Renal pelvis (tissue), 12 donors: ENCODE measurements at places on chromosomes 5 and 9. TPM values are rescaled to one million over a fixed set of nuclear protein-coding genes. Genes with fewer than 3 reads are reported as not detected.

- no peak for DNase-seq
Measured at GRCh38 chr5:91240175-91240574, 142.9 kb downstream of the ARRDC3 start.

DNA sequence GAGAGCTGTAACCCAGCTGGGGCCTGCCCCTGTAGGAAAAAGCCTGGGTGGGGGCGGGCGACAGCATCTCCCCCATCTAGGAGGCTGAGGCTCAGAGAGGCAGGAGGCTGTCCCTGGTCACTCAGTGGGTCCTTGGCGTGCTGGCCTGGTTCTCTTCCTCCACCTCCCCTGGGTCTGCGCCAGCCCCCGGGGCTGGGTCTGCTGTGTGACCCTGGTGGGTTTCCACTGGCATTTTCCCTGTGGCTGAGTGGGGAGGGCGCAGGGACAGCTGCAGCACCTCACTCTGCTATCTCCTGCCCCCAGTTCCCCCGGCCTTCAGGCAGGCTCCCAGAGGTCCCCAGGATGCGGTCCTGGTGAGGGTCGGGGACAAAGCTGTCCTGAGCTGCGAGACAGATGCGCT is 59.5 kb upstream of the ASS1 start:
- no peak for DNase-seq

DNA sequence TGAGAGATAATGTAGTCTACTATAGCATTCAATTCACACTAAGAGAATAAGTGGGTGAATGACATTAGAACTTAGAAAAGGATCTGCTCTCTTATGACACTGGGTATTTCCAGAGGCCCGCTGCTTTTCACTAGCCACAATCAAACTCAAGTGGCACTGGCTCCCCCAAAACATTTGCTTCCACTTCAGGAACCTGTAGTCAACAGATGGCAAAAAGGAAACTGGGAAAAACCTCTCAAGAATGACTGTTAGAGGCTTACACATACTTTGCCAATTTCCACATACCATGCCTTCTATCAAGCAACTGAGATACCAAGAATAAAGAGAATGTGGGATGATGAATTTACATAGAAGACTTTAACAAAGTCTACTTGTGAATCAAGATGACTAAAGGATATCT is 11.2 kb downstream of the POC5 start:
- no peak for DNase-seq

DNA sequence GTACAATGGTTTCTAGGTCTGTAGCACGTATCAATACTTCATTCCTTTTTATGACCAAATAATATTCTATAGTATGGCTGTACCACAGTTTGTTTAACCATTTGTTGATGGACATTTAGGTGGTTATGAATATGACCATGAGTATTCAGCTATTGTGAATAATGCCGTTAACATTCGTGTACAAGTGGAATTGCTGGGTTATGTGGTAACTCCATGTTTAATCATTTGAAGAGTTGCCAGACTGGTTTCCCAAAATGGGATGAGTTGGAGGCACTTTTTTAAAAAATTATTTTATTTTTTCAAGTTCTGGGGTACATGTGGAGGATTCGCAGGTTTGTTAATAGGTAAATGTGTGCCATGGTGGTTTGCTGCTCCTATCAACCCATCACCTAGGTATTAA is 4.6 kb downstream of the SNX2 start:
- DNase-seq: no peak

DNA sequence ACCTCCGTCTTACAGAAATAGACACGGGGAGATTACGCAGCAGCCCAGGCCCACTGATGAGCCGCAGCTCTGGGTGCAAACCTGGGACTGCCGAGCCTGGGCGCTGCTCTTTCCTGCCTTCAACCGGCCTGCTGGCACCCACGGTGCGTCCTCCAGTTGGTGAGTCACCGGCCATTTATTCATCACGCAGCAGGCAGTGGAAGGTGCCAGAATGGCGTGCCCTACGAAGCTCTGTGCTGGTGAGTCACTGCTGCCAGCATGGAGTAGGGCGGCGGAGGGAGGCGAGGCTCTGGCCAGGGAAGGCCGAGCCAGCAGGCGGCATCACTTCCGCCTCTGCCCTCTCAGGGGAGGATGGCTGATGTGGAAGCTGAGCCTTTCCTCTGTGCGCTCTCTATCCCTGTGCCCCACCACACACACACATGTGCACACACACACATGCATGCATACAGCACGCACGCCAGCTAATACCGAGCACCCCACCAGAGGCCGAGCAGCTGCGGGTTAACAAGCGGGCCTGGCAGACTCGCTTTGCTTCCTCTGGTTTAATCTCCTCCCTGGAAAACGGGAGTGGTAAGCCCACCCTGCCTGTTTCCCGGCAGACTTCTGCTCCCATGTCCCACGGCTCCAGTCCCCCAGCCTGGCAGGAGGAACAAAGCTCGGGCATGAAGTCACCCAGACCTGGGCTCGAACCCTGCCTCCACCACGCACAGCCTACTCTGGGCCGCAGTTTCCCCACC is 39.2 kb downstream of the OLFM1 start:
- no peak for DNase-seq

DNA sequence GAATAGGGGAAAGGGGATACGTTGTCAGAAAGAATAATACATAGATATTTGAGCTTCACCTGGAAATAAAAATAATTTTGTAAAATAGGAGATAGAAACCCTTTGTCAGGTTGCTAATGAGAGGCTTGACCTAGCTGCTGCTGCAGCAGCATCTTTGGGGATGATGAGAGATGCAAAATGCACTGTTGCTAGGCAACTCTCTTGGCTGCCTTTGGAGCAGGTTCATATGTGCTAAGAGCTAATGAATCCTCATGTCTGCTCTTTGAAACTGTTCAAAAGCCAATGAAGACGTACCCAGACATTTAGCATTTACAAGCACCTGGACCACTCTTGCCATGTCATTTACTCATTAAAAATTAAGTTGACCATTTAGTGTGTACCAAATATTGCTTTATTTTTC is 121.7 kb downstream of the FOCAD start:
- DNase-seq: no peak

GRCh38 chr9:129198319-129199043 is 20.4 kb upstream of the IER5L start:
- DNase-seq: no peak

Gene PCDHA11
- polyA plus RNA-seq: 0.05 TPM

Gene ANGPTL2
- polyA plus RNA-seq: 10.1 TPM

Gene PCA3
- polyA plus RNA-seq: 0.55 TPM

Gene SLC23A1
- 18.0 TPM for polyA plus RNA-seq

Gene GZMA
- 0.43 TPM for polyA plus RNA-seq
